ENCODE measurements at places on chromosomes 5 and 9.

DNA sequence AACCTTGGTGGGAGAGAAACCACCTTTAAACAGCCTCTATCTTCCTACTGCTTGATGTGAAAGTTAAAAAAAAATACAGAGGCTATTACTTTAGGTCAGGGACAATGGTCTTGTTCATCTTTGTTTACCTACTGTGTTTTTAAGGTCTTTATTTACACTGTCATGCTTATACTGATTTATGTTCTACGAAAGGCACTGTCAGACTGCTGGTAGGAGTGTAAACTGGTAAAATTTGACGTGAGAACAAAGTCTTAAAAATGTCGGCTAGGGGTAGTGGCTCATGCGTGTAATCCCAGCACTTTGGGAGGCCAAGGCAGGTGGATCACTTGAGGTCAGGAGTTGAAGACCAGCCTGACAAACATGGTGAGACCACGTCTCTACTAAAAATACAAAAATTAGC lies 42.1 kb upstream of the ELOVL7 start:
- no peak for DNase-seq

DNA sequence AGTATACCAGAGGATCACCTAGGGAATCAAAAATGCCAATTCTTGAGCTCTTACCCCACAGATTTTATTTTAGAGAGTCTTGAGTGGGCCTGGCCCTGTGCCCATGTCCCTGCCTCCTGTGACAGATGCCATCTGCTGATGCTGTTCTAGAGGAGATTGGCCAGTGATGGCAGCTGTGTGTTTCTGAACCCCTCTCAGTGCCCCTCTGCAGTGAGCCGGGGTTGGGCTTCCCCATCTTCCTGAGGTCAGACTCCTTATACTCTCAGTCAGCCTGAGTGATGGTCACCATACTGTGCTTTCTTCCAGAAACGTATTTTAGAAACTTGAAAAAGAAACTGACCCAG lies 6.1 kb downstream of the PTCD2 start:
- no peak for DNase-seq

DNA sequence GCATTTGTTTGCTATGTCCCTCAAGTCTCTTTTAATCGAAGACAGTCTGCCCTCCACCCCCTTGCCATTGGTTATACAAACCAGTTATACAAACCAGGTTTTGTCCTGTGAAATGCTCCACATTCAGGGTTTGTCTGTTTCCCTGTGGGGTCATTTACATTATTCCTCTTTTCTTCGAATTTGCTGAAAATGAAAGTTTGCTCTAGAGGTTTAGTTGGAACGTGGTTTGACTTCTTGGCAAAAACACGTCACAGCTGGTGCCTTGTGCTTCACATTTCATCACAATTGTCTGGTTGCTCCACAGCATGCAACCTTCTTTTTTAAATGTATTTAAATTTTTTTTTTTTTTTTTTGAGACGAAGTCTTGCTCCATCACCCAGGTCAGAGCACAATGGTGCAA lies 4.2 kb upstream of the HAVCR2 start:
- no peak for DNase-seq

DNA sequence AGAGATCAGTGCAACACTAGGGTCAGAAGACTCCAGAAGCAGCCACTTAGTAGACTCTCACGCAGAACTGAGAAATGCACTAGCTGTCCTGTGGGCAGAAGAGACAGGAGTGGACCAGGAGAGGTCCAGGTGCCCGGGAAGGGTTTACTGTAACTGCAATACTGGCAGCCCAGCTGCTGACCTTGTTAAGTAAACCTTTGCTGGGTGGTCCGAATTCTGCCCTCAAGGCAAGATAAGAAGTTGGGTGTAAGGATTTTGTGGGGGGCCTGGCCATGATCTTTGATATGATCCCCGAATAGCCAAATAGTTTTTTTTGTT lies 91.3 kb downstream of the PDE6A start:
- DNase-seq, result no peak

DNA sequence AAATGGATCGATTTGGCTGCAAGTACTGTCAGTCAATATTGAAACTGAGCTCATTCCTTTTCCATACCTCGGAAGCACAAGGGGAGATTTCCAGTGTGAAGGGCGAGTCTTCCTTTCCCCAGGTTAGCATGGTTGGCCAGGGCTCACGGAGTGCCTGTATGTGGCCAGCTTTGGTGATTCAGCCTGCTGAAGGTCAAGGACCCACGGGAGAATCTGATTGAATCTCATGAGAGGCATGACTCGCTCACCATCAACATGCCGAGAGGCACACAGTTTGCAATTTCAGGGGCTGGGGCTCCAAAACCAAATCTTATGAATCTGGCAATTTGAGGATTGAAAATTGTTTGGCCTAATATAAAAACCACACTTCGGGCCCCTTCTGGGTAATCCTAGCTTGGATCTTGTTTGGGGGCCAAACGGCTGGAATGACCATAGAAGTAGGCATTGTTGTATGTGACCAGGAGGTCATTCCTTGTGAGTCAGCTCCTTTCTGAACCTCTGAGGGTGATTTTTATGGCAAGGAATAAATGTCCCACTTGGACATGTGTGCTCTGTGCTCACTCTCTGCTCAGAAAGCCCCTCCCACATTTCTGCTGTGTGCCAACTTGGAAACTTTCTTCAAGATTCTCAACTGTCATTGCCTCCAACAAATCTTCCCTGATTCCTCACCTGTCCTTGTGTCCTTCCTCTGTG lies 69.8 kb downstream of the DOCK2 start:
- no peak for DNase-seq

DNA sequence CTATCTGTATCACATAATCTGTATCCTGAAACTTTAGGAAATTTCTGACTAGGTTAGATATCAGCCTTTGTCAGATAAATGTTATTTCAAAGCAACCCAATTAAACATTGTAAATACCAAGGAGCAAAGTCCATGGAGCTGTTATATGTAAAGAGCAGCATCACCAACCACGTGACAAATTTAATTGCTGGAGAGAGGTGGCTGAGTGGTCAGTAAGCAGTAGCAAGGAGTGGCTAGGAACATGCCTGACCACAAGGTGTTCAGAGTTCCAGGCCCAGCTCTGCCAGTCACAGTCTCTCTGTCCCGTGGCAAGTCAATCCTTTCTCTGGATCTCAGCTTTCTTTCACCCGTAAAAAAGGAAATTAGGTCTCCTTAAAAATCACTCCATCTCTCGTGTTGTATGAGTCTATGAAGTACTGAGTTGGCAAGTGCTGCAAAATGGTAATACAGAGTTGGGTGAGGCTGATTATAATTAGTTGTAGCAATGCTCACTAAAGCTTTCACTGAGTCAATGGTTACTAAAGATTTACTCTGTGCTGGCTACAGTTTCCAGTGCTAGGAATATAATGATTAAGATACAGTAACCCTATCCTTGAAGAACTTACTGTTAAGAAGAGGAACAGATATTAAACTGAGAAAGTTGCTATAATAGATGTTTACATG lies 166.1 kb downstream of the GNAQ start:
- DNase-seq, result no peak

GRCh38 chr5:86125731-86126601 lies 491.8 kb upstream of the COX7C start:
- no peak for DNase-seq

DNA sequence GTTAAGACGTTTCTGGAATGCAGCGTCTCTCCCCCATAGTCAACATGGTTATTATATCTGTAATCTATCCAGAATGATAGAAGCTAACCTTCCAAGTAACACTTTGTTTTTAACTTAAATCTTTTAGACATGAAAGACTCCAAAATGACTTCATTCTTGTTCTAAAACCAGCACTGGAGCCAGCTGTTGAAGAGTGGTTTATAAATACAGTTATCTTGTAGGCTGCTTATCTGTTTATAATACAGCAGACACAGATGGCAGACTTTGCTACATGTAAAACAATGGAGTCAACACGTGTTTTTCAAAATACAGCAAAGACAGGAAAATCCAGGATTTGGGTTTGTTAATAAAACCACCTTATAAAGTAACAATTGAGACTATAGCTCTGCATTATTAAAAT lies 48.8 kb upstream of the RETREG1 start:
- DNase-seq, result no peak

DNA sequence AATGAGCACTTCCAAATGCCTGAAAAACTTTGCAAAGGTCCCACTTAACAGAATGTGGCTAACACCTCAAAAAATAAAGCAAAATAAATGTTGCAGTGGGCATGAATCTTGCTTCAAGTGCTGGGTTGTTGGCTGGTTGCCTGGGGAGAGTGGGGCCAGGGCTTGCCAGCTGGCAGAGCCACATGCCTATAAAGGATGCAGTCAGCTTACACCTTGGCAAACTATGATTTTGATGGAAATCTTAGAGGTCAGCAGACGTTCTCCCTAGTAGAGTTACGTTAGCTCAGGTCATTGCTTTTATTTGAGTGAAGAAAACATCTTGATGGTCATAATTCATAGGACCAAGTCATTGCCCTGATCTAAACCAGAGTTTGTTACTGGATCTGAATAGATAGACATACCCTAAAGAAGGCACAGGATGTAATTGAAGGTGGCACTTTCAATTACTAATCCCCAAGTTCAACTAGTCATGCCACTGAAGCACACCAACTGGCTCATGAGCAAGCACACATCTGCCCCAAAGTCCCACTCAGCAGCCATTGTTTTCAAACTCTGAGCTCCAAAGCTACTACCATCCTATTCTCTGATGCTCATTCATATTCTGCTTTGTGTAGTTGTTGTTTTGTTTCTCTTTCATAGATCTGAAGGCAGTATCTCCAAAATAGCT lies 51.2 kb upstream of the ZSWIM6 start:
- no peak for DNase-seq

All from NT2/D1 (cell line).